NCI-H460 (cell line): ENCODE measurements at places on chromosomes 2 and 18.

GRCh38 chr2:181778621-181779201, 98.4 kb upstream of the NEUROD1 start:
- DNase-seq = no peak

GRCh38 chr2:30110773-30111172, 36.0 kb upstream of the YPEL5 start:
- DNase-seq = no peak

- DNase-seq = no peak
Observed at GRCh38 chr2:221134718-221135117, 437.4 kb downstream of the EPHA4 start.

- no peak for DNase-seq
Observed at GRCh38 chr2:109148991-109149645, 20.1 kb downstream of the SH3RF3 start.

GRCh38 chr2:128784626-128785306, 466.1 kb upstream of the HS6ST1 start:
- no peak for DNase-seq

GRCh38 chr2:237556773-237557632, 9.4 kb upstream of the PRLH start:
- DNase-seq = no peak

DNA sequence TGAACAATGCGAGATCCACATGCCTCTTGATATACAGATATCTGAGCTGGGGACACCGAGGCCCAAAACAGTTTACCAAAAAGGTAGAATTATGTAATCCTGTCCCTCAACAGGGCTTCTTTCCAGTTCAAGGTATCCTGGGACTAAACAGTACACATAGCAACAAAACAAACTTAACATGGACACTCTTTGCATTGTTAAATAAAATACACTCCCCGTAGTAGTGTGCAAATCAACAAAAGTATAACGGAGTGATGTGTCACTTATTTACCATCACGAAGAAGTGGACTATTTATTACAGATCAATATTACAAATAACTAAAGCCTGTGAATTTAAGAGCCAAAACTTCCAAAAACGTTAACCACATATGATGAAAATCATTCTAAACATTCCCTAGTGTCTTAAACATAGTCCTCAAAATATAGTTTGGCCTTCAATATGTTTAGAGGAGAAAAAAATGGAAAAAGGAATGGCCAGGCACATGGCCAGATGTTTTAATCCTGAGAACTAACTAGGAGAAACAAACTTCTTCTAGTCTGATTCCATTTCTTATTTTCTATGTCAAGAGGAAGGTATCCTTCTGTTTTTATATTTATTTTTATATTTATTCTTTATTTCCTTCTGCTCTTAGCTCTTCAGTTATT, 377.5 kb downstream of the OSR1 start:
- no peak for DNase-seq

DNA sequence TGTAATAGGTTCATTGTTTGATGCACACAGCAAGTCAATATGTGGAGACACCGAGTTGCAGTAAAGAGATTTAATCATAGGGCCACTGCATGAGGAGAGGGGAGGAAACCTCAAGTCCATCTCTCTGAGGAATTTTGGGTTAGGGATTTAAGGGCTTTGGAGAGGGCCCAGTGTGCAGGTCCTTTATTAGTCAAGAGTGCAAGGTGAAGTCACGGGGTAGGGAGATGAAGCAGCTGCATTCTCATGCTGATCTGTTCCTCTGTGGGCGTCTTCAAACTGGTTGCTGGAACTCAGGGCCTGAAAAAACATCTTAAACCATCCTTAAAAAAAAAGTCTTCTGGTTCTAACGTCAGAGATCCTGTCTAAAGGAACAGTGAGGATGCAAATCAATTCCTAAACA, 131.6 kb downstream of the NXPH2 start:
- DNase-seq = no peak

GRCh38 chr2:239312741-239313667, 87.8 kb downstream of the HDAC4 start:
- DNase-seq = no peak

DNA sequence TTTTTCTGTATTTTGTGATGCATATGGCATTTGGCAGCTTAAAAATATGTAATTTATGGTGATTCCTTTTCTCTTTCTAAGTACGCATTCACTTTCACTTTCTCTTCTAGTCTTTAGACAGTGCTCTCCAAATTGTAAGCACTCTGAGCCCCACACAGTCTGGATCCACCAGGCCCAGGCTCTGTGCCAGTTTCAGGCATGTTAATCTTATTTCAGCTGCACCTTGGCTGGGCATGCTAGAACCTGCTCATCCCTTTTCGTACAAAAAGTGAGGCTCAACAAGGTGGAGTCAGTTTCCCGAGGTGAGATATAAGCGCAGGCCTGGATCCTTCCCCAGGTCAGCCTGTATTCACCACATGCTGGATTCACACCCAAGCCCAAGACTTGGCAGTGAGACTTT, 203.9 kb downstream of the MTX2 start:
- no peak for DNase-seq

GRCh38 chr2:28901841-28902240, 7.4 kb downstream of the WDR43 start:
- DNase-seq = no peak

GRCh38 chr2:95158441-95158840, 1.2 kb downstream of the ZNF514 start:
- no peak for DNase-seq

DNA sequence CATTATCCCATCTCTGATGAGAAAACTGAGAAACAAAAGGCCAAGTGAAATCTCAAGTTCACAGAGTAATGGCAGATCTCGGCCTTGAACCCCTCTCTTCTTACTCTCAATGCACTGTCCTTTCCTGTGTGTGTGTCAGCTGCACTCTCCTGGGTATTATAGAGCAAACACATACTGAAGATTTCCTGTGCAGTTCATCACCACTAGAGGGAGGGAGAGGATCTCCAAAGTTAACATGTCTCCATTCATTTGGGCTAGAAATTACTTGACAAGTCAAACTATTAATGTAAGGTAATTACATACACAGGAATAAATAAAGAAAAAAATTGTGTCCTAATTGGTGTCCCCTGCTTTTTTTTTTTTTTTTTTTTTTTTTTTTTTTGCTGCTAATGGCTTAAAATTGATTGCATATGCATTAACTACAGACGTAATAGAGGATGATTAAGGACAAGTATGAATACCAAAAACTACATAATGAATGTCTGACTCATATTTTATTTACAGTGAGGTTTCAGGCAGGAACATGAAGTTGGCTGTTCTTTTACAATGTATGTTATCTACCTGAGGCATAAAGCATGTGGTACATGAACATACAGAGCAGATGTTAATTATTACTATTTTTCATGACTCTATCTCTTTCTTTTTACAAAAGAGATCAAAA, 269.2 kb downstream of the NYAP2 start:
- DNase-seq = peak; percentile 70

GRCh38 chr2:61009355-61009754, 8.2 kb upstream of the PEX13 start:
- DNase-seq = no peak

DNA sequence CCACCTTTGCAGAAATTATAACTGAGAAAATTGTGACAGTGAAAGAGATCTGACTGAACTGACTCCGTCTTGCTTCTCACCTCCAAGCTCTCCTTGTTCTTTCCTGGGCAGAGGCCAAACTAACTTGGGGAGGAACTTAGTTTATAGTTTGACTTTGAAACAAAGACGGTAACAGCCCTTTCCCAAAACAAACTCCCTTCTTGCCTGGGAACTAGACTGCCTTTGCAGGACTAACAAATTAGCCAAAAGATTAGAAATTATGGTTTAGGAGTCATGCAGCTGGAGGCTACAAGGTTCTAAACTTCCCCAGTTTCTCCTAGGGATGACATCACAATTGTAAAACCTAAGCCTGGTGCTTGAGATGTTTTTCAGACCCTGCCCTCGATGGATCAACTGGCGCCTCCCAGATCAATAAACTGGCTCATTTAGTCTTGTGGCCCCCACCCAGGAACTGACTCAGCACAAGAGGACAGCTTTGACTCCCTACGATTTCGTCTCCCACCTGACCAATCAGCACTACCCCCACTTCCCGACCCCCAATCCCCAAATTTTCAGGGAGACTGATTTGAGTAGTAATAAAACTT, 137.7 kb downstream of the ALPK2 start:
- DNase-seq = no peak

- DNase-seq = no peak
Observed at GRCh38 chr2:165953306-165953654, 296 bp downstream of the TTC21B start.

- no peak for DNase-seq
Observed at GRCh38 chr2:191612496-191612895, 65.4 kb upstream of the NABP1 start.

DNA sequence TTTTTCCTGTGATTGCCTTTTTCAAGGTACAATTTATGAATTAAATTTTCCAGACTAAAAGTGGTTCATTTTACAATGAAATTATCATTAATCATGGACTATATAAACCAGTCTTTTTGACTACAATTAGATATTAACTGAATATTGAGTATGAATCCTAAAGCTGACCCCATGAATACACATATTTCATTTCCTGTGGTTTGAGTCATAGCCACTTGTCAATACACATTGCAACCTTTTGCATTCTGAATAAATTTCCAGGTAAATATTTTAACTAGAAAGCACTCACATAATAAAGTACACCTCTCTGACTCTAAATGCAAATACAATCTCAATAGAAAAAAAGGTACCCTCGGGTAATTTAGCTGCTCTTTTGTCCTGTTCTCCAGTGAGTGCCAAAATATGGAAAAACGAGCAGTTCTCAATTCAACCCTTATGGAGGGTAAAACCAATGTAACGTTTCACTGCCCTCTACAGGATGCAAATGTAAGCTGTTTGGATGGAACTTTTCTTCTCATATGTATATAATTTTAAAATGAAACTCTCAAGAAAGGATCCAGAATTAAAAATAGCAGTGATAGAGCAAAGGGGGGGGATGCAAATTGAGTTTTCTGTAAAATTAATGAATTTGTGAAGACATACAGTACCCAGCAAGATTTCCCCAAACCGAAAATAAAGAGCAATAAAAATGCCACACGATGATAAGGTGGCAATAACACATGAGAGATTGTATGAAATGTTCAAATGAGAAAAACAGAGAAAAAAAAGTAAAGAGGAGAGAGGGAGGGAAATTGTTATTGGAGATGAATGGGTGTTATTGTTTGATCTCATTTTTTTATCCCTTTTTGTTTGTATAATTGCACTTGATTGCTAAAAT, 1795.7 kb upstream of the PIK3C3 start:
- DNase-seq = peak; percentile 25

GRCh38 chr18:21191596-21192307, 50.3 kb upstream of the GREB1L start:
- peak; percentile 41 for DNase-seq

- DNase-seq = no peak
Observed at GRCh38 chr2:181602017-181602416, 54.9 kb downstream of the CERKL start.

- DNase-seq = no peak
Observed at GRCh38 chr2:67806816-67807215, 256.0 kb downstream of the C1D start.

GRCh38 chr18:66645983-66646382, 42.1 kb upstream of the CDH19 start:
- no peak for DNase-seq

DNA sequence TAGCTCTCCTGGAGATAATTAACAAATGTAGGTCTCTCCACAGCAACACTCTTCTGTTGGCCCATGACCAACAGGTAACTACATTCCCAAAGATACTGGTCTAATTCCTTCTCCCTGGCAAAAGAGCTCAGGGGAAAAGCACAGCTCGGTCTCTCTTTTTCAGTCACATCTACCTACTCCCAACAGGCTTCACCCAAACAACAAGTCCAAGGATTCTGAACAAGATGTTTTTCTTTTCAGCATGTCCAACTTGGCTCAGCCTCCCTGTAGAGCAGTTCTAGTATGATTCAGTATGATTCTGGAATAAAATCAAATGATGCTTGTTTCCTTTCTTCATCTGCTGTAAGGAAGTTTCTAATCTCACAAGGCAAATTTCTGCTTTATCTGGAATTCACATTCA, 1704.8 kb upstream of the PIK3C3 start:
- no peak for DNase-seq

GRCh38 chr2:119483896-119484718, 40.2 kb downstream of the SCTR start:
- DNase-seq = no peak

DNA sequence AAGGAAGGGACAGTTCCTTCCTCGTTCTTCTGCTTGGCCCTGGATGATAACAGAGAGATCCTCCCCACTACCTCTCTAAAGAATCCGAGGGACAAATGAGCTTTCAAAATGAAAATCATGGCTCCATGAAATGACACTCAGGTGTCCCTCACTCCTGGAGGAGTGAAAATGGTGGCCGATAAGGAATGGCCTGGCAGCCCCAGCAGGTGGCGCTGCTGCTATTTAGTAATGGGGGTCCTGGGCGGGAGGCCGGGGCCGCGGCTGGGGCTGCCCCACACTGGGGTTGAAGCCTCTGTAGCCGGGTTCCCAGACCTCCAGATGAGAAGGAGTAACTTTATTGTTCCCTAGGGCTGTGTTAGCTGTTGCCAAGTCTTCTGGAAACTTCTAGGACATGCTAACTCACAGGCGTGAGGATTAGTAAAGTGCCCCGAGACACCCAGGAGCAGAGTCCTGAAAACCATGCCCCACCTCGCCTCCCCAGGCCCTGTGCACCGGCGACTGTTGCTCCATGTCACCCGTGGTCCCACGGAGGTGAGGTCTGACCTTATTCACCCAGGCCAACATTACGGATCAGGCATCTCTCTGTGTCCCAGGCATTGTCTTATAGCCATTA, 138.0 kb downstream of the CTIF start:
- peak; percentile 27 for DNase-seq

DNA sequence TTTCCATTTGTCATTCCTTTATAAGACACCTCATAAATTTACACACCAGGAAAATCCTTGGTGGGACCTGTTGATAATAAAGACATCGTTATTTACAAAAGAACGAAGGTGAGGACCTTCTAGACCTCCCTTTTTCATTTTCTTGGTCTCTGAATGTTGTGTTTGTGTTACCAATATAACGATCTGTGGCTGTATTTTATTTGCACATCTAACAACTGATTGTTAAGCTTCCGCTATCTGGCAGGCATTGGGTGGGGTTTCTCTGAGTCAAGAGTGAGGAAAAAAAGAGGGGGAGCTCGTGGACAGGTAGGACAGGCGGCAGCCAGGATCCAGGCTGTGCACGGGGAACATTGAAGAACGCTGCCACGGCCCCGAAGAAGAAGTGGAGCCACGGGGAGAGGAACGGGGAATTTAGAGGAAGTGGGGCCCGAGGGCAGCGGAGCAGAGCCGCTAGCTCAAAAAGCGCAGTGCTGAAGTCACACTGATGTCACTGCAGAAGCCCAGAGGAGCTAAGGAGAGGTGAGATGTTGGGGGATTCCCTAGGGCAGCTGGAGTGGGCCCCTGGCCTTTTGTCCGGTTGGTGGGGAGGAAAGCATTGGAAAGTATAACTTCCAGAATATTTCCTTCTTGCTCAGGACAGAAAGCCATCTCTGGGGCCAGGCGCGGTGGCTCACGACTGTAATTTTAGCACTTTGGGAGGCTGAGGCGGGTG, 20.9 kb upstream of the DNMT3A start:
- DNase-seq = no peak

DNA sequence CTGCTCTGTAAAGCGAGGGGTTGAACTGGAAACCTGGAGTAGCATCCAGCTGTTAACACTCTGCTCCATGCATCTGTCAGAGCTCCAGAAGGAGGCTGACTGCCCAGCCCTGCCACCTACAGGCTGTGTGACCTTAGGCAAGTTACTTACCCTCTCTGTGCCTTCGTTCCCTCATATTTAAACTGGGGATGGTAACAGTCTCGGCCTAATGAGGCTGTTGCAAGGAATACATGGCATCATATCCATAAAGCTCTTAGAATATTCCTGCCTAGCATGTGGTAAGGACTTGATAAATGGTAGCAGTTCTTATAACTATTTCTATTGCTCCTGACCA, 80.6 kb downstream of the LRRFIP1 start:
- DNase-seq = no peak
